Occipital lobe (tissue), 3 donors: ENCODE measurements at places on chromosomes 1 and 21. TPM values are rescaled to one million over a fixed set of nuclear protein-coding genes. Genes with fewer than 3 reads are reported as not detected.

Gene CFAP45
- 0.47 TPM for total RNA-seq

DNA sequence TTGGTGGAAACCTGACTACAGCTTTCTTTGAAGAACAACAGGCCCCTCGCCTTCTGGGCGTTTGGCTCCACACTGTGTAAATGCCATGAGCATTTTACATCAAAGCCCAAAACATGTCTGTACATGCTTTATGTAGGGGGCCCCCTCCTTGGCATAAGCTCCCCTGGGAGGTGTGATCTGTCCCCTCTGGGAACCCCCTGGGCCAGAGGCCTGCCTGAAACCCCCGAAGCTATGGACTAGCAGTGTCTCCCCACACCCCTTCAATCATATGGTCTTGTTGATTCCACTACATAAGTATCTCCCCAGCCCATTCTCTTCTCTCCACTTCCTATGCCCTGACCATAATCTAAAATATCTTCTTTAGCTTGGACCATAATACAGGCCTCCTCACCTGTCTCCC is 241.5 kb downstream of the C1orf94 start:
- DNase-seq = no peak

DNA sequence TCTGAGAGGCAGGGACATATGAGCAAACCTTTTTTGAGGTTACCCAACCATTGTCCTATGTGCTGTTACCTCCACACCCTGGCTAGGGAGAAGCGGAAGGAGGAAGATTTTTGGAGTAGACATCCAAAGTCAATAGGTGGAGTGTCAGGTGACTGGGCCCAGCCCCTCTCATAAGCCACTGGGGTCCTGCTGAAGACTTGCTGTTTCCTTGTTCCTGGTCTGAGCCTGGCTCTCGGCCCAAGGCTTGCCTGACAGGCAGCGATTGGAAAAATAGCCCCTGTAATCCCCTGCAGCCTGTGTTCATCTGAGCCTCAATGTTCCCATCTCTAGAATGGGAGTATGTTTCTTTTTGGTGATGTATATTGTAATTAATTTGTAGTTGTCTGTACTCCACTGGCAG is 6.9 kb upstream of the PIGR start:
- DNase-seq = no peak

Gene DSTYK
- 28.1 TPM for total RNA-seq

DNA sequence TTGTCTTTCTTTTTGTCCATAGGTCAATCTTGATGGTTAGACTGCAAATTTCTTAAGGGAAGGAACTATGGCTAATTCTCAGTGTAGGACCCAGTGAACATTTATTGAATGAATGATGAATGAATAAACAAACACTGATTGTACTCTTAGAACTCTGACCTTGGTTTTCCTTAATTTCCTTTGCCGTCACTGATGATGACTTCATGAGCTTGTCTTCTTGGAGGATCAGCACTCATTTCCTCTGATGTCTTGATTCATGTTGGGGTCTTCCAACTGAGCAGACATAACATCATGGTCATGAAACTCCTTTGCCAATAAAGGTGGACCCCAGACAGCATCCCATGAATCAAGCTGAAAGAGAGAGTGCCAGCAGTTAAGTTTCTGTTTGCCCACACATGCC is 96.3 kb downstream of the PLPP3 start:
- no peak for DNase-seq

DNA sequence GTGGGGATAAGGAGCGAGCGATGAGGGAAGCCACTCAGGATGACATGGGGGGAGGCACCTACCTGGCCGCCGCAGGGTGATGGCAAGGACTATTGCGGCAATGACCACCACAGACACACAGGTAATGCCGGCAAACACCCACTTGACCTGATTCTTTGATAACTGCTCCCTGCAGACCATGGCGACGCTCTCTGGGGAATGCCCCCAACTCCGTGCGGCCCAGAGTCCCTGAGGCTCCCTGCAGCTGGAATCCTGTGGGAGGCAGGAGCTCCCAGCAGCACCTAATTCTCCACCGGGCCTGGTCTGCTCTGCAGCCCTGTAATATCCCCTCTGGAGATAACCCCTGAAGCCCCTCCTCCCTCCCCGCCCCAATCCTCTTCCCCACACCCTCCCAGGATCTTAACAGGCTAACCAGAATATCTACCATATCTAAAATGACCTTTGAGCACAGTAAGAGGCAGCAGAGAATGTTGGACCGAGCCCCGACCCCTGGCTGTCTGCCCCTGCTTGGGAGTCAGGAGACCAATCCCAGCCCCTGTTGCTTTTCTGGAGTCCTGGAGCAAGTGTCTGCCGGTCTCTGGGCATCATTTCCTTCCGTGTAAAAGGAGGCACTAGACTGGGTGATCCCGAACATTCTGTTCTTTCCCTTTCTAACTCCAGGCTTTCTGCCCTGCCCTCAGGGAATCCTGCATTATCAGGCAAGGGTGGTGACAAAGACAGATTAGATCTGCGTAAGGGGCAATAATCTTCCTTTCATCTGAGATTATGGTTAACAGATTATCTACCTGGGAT is at the start of gene FAM151A:
Gene FAM151A, minus strand, starts transcription at position 310 of the 792 bp plus-strand sequence. Its CDS starts 130 bp downstream, at position 180.
- no peak for DNase-seq

Gene KIF2C
- 2.5 TPM for total RNA-seq

- no peak for DNase-seq
Measured at GRCh38 chr1:31576201-31576669, at the start of gene TINAGL1. TINAGL1 (plus strand) TSS chr1:31576515; CDS start chr1:31577149, 634 bp downstream.

DNA sequence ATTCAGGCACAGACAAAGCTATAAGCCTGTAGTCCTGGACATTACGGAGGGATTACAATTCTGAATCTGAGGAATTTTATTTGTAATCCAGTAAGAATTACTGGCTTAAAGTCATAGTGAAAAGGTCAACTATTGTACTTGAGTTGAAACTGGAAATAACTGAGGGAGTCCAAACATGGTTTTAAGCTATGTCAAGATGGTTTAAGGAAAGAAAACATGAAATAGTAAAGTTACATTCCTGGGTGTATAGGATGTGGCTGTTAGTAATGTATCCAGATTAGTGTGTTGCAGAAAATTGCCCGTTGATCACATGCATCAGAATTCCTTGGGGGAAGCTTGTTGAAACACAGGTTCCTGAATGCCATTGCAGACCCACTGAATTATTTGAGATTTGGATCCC is 124.8 kb upstream of the GORAB start:
- DNase-seq = no peak

Gene C1QB
- 4.8 TPM for total RNA-seq

DNA sequence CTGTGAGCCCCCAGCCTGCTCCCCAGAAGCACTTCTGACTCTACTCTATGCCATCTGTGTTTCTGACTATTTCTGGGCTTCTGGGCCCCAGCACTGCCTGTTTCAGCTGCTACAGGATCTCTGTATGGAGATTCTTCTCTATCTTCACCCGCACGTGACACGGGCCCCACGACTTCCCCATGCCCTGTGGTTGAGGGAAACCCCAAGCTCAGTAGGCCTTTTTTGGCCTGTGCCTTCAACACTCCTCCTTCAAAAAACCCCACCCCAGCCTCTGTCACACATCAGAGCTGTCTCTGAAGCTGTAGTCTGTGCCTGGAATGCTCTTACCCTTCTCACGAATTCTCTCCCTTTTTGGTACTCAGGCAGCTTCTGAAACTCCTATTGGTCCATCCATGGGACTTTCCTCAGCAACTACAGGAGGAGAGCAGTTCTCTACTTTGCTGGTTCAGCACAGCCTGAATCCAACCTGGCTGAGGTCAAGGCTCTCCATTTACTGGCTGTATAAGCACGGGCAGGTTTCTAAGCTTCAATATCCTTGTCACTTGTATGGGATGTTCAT is 2.0 kb upstream of the NID1 start:
- DNase-seq = no peak

GRCh38 chr1:111538343-111539025 is 35.1 kb upstream of the ADORA3 start:
- no peak for DNase-seq

GRCh38 chr1:167492481-167492910 is 25.8 kb downstream of the CD247 start:
- DNase-seq = no peak

- no peak for DNase-seq
Measured at GRCh38 chr1:106678279-106679050, 378.0 kb upstream of the PRMT6 start.

- no peak for DNase-seq
Measured at GRCh38 chr1:234315091-234315541, 58.1 kb upstream of the COA6 start.
